CD4-positive, alpha-beta T cell (primary cell): ENCODE measurements at places on chromosomes 12 and 14.
A peak's percentile ranks its signal among the peaks of the same experiment; 100 is the strongest.

DNA sequence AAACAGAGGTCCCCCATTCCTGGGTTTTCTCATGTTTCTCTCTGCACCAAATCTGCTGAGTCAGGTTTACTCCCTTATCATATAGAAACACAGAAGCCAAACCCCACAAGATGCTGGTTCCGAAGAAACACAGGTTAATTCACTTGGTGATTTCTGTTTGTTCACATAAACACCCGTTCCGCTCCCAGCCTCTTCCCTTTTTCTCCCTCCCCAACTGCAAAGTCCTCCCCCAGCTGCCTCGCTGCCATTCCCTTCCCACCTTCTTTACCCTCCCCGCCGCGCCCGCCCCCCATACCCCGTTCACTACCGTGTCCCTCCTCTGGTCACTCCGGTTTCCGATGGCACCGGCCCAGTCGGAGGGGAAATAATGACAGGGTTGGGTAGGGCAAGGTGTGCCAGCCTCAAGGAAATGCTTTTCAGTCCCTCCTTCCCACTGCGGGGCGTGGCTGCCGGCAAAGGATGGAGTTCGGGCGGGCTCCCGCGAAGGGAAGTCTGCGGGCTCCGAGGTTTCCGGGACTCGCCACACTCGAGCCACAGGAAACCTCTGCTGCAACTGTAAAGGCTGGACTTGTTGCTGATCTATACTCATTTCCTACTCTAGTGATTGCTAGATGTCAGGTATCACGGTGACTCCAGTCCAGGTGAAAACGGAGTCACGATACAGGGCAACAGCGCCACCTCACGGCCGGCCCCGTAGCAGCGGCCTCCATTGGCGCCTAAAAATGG, at the start of gene STYK1:
STYK1 (minus strand) TSS at position 394 of the 726 bp plus-strand sequence. CDS start 39,434 bp downstream, outside the sequence.
- DNase-seq: peak; percentile 79

DNA sequence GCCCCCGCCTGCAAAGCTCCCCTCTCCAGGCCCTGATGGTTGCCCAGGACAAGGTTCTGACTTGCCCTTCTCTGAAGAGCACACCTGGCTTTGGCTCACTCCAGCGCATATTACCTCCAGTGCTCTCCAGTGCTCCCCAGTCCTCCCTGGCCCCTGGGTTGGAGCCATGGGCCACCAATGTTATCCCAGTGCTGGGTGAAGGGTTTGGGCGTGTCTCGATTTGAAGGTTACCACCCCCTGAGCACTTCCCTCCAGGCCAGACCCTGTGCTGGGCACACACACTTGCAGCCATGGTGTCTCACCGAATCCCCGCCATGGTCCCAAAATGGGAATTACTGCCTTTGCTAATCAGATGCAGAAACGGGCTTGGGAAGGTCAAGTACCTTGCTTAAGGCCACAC, 11.1 kb downstream of the RITA1 start:
- no peak for DNase-seq

DNA sequence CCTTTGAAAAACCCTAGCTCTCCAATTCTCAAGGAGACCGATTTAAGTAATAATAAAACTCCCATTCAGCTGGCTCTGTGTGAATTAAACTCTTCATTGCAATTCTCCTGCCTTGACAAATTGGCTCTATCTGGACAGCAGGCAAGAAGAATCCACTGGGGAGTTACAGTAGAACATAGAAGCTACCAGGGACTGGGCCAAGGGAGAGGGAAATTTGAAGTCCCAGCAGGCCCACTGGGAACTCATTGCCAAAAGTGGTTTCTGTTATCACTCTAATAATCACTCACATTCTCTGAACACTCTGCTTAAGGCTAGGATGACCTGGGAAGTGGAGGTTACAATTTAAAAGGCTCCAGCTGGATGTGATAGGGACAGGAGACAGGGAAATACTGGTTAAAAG, 384.5 kb upstream of the CCDC196 start:
- DNase-seq: no peak

GRCh38 chr14:52463375-52463774, 88.9 kb downstream of the TXNDC16 start:
- DNase-seq: no peak

- DNase-seq: no peak
Measured at GRCh38 chr12:58288190-58288589, 346.8 kb downstream of the ATP23 start.

- no peak for DNase-seq
Measured at GRCh38 chr14:29804481-29805266, 123.0 kb downstream of the PRKD1 start.

DNA sequence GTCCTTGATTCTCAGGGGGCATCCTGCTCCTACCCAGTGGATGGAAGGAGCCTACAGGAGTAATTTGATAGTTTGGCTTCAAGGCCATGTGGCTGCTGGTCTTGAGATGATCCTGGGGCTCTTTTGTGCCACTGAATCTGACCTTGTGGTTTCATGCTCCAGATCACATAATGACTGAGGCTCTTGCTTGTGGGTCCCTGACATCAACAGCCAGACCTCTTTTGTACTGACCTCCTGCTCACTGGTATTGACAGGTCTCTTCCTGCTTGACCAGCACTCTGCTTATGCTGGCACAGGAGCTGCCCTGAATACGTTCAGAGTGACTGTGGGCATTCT, 23.2 kb upstream of the JPH4 start:
- no peak for DNase-seq

DNA sequence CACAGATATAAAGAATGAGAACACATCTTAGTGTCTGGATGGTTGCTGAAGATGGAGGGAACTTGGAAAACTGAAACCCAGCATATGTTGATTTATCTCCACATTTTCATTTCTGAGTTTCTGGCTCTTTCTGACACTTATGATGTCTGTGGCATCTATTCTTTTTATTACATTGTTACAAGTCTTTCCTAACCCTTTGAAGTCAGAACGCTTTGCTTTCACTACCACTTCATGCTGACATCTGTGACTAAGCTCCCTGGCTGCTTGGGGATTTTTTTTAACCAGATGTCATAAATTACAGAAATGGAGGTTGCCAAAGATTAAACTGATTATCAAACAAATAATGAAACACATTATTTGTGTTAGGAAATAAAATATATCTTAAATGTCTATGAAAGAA, 188.7 kb downstream of the KITLG start:
- no peak for DNase-seq

DNA sequence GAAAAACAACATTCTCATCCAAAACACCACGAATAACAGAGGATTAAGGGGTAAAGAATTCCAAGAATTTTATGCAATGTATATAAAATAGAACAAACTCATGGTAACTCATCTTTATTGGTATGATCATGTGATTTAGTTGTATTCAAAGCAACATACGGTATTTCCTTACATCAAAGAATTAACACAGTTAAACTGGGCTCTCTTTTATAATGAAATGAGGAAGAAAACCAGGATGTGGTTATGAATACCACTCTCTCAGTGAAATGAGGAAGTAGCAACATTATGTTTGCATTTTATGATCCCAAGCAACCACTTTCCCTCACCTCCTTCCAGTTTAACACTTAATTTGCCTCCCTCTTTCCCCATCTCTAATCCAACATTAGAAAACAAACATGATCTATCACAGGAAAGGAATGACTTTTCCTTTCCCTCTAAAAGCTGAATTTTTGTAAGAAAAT, 22.9 kb downstream of the SPTLC2 start:
- no peak for DNase-seq

GRCh38 chr14:85601246-85601645, 71.3 kb downstream of the FLRT2 start:
- DNase-seq: no peak

DNA sequence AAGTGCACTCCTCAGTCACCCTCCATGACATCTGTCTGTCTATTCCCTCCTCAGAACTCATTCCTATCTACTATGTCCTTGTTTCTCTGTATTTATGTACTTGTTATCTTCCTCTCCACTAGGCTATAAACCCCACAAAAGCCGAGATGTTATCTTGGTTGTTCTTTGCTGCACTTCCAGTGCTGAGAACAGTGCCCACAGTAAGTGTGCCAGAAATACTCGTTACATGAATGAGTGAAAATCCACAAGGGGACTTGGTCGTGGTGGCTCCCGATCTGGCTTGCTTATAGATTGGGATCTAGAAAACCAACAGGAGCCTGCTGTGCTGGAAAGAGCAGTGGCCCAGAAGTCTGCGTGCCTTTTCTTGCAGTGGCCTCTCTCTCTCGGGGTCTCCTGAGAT, 111.9 kb upstream of the PRMT8 start:
- no peak for DNase-seq

GRCh38 chr14:22296722-22297121, 292.3 kb downstream of the DAD1 start:
- no peak for DNase-seq

GRCh38 chr12:84128117-84128991, 784.2 kb downstream of the SLC6A15 start:
- DNase-seq: peak; percentile 11

DNA sequence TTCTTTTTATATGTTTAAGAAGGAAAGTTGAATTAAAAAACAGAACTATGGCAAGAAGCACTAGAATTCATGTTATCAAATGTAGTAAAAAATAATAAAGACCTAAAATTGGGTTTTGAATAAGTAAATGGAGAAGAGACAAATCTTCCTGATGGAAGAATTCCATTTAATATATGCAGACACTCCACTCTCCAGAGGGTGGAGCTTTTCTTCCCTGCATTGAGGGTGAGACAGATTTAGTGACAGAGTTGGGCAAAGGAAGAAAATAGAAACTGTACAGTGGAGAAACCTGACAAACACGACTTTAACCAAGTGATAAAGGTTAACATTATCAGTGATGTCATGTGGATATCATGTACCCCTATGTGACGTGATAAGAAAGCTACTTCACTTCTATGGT, 217.6 kb downstream of the PRKD1 start:
- DNase-seq: no peak

GRCh38 chr12:5390174-5390799, 41.6 kb upstream of the NTF3 start:
- DNase-seq: no peak

GRCh38 chr12:115683240-115683780, 594.2 kb downstream of the MED13L start:
- DNase-seq: no peak

- DNase-seq: peak; percentile 48
Measured at GRCh38 chr14:105484069-105484996, 2.4 kb upstream of the CRIP1 start.

- no peak for DNase-seq
Measured at GRCh38 chr14:52106840-52107239, 38.0 kb upstream of the NID2 start.

GRCh38 chr12:83102499-83102898, 415.8 kb downstream of the TMTC2 start:
- no peak for DNase-seq

DNA sequence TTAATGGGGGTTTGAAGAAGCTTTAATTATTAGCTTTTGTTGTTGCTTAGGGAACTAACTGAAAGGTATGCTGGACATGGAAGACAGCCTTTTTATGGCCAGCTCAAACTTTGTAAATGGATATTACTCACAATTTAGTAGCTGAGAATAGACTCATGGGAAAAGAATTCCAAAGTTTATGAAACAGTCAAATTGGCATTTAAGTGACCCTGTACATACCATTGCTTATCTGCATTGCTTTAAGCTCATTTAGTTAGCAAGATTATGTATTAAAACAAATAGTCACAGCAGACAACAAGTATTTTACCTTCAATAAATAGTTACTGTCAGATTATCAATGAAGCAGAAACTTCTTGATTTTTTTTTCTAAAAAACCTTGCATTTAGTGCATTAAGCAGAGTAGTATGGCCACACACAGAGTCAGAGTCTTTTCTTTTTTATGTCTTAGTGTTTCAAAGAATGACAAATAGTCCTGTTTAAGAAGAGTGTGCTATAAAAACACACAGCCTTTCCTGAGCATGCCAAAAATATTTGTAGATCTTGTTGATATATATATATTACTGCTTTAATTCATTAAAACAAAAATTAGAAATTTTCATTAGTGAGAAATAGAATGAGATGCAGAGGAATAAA, 102.2 kb downstream of the TTC6 start:
- DNase-seq: no peak

- no peak for DNase-seq
Measured at GRCh38 chr12:120352117-120352516, 16.8 kb downstream of the MSI1 start.

DNA sequence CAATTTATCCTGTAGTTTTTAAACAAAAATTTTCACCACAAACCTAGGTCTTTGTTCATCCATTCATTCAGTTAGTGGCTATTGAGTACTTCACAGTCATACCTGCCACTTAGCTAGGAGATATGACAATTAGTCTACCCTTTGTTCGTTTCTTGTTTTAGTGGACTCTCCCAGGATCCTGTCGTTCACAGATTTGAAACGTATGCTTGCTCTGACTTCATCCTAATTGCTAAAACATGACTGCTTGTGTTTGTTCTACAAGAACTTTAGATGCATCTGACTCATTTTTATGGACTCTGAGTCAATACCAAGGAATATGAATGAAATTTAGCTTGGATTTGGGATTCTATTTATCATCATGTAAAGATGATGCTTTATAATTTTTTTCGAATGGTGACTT, 69.5 kb downstream of the TBC1D30 start:
- no peak for DNase-seq

DNA sequence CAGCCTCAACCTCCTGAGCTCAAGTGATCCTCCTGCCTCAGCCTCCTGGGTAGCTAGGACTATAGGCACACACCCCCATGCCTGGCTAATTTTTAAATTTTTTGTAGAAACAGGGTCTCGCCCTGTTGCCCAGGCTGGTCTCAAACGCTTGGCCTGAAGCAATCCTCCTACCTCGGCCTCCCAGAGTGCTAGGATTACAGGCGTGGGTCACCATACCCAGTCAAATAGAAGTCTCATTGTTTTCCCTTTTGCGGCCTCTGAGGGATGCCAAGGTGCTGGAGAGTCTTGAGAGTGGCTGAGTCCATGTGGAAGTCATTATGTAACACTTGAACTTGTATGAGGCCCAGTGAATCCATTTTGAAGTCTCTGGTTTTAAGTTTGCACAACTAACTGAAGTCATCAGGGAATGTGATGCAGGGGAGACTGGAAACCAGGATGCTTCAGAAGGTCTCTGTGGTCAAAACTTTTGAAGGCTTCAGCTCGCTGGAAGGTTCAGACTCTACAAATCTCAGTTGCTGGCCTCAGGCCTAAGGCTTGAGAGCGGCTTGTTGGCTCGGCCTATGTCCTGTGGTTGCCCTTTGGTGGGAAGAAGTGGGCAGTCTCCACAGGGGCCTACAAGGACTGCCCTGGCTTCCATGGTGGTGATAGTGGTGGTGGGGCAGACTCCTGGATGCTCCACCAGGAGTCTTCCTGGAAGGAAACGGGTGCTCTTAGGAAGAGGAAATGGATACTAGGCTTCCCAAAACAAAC, 29.2 kb downstream of the GALNT16 start:
- DNase-seq: no peak

DNA sequence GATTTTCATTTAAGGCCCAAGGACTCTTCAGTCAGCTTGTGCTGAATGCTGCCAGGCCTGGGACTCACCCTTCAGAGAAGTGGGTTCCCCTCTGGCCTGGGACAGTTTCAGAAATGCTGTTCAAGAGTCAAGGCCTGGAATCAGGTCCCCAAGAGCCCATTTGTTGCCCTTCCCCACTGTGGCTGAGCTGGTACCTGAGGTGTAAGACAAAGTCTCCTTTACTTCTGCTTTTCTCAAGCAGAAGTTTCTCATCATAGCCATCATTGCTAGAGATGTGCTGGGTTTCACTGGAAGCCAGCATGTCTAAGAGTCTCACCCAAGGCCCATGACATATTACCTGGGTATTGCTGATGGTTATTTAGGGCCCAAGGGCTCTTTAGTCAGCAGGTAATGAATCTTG, 8.9 kb downstream of the FANCM start:
- DNase-seq: no peak
